ENCODE measurements at places on chromosomes 4 and X. TPM values are rescaled to one million over a fixed set of nuclear protein-coding genes. Genes with fewer than 3 reads are reported as not detected.

Gene ZMAT1
- not detected for total RNA-seq

Gene KIT
- not detected for total RNA-seq

Gene EGFL6
- total RNA-seq = not detected

Gene KCNE5
- total RNA-seq = not detected

Gene DCLK2
- total RNA-seq = 3.5 TPM

Gene RADX
- total RNA-seq = 1.2 TPM

Gene GPR50
- not detected for total RNA-seq

Gene FAM156B
- 12.9 TPM for total RNA-seq
